ENCODE measurements at places on chromosomes 3 and 15. TPM values are rescaled to one million over a fixed set of nuclear protein-coding genes. Genes with fewer than 3 reads are reported as not detected.

ARRDC4 gene
- 25.4 TPM for total RNA-seq

KLHL25 gene
- 8.2 TPM for total RNA-seq

PPP1R14D gene
- total RNA-seq, result not detected

SLC9A9 gene
- total RNA-seq, result 35.2 TPM

IL16 gene
- 8.9 TPM for total RNA-seq

SPINK8 gene
- not detected for total RNA-seq

C3orf80 gene
- not detected for total RNA-seq

PLD1 gene
- total RNA-seq, result 51.5 TPM

GRCh38 chr15:93129702-93130488 lies 40.9 kb upstream of the RGMA start:
- no peak for DNase-seq

DNA sequence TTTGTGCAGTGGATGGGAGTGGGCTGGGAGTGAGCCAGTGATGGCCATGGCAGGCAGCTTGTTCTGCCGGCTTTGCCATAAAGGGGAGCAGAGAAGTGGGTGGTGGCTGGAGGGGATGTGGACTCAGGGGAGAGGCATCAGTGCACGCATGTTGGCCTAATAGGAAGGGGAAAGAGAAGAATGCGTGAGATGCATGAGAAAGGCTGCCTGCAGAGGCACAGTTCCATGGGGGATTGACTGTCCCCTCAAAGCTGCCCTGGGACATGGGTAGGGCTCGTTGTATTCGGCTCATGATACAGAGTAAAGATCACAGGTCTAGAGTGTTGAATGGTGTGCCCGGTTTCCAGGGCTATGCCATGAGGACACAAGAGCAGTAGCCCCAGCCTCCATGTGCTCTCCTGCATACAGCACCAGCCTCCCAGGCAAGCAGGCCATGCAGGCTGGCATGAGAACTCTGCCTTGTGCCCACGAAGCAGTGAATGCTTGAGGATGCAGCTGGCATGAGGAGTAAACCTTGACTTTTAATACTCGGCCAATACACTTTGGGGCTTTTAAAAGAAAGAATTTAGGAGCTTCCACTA lies 68.0 kb upstream of the SNRPA1 start:
- no peak for DNase-seq

- peak; percentile 48 for DNase-seq
Measured at GRCh38 chr3:104245261-104245660, 1121.4 kb upstream of the ALCAM start.

GRCh38 chr3:63909431-63909830 lies 2.8 kb downstream of the SCAANT1 start:
- DNase-seq, result no peak

GRCh38 chr15:39598958-39599845 lies 18.3 kb downstream of the THBS1 start:
- no peak for DNase-seq

- DNase-seq, result no peak
Measured at GRCh38 chr15:70001859-70002258, 95.9 kb downstream of the TLE3 start.

- DNase-seq, result no peak
Measured at GRCh38 chr3:49399461-49399860, 12.3 kb downstream of the RHOA start.

DNA sequence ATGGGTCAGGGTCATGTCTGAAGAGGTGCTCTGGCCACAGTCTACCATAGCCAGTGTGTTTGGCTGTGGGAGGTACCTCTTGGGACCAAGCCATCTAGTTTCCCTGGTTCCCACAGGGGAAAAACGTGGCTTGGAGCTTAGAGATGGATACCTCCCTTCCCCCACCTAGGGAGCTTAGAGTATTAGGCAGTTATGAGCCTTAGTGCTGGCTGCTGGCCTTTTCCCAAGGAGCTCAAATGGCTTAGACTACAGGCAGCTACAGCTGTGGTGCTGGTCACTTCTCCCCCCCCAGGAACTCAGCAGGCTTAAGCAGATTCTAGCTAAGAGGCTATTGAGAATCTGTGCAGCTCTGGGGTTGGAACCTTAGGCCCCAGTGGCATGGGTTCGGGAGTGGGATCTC lies 591.2 kb downstream of the NSUN3 start:
- DNase-seq, result no peak

GRCh38 chr3:171801738-171802589 lies 8.3 kb downstream of the PLD1 start:
- peak; percentile 56 for DNase-seq

- DNase-seq, result peak; percentile 4
Measured at GRCh38 chr3:100754563-100755334, 45.5 kb downstream of the TFG start.

- DNase-seq, result no peak
Measured at GRCh38 chr3:61858054-61858453, 296.7 kb downstream of the PTPRG start.

DNA sequence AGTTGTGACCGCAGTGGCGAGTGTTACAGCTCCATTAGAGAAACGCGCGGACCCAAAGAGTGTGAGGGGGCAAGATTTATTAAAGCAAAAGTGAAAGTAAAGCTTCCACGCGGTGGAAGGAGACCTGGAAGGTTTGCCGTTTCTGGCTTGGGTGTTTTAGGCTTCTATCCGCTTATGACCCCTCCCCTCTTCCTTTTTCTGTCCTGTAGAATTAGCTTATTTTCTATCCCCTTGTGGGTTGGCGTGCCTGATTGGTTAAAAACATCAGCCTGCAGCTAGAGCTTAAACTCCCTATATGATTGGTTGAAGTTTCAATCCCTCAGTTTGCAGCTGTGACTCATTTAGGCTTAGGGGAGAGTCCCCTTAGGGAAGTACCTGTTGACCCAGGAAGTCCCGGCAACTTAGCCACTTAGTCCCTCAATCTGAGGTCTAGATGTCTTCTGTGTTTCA lies 39.6 kb downstream of the C3orf38 start:
- DNase-seq, result no peak

Data from skin of body (tissue), 3 donors.